ENCODE measurements at places on chromosomes 7 and 10.

- DNase-seq, result peak; percentile 51
Measured at GRCh38 chr7:108525327-108525984, 479 bp downstream of the PNPLA8 start.

- no peak for DNase-seq
Measured at GRCh38 chr7:105444342-105444987, 55.7 kb upstream of the SRPK2 start.

DNA sequence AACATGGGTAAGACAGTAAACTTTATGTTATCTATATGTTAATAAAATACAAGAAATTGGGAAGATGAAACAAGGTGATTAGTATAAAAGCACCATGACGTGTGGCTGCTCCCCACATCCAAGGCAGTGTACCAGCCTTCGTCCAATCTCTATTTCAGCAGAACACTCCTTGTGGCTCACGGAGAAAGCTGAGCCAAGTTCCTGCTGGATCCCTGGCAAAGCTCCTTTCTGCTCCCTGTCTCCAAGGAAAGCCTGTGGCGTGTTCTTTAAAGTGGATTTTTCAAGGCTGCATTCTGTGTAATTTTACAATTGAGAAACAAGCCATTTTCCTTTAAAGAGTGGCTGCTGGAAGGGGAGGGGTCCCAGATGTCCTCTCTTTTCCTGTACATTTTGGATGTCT is 467.3 kb downstream of the PTPRN2 start:
- DNase-seq, result no peak

- DNase-seq, result no peak
Measured at GRCh38 chr10:25683344-25683743, 250.7 kb upstream of the MYO3A start.

- DNase-seq, result no peak
Measured at GRCh38 chr7:130273933-130274255, 7.2 kb downstream of the CPA2 start.

- no peak for DNase-seq
Measured at GRCh38 chr7:155345490-155345889, 47.8 kb downstream of the INSIG1 start.

DNA sequence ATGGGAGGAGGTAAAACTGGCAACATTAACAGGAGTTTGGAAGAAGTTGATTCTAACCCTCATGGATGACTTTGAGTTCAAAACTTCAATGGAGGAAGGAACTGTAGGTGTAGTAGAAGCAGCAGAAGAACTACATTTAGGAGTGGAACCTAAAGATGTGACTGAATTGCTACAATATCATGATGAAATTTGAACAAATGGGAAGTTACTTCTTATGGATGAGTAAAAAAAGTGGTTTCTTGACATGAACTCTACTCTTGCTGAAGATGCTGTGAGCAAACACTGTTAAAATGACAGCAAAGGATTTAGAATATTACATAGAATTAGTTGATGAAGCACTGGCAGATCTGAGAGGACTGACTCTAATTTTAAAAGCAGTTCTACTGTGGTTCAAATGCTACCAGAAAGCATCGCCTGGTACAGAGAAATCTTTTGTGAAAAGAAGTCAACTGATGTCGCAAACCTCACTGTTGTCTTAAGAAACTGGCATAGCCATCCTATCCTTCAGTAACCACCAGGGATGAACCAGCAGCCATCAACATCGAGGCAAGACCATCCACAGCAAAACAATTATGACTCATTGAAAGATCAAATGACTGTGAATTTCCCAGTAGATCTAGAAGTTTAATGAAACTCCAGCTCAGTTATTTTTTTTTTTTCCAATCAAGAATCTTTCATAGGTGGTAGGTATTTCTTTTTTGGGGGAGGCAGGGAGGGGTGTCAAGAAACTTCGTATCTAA is 20.8 kb downstream of the BRAF start:
- no peak for DNase-seq

GRCh38 chr10:128912568-128913311 is 554.3 kb upstream of the MGMT start:
- no peak for DNase-seq

- no peak for DNase-seq
Measured at GRCh38 chr7:25698451-25699113, 453.4 kb upstream of the NFE2L3 start.

DNA sequence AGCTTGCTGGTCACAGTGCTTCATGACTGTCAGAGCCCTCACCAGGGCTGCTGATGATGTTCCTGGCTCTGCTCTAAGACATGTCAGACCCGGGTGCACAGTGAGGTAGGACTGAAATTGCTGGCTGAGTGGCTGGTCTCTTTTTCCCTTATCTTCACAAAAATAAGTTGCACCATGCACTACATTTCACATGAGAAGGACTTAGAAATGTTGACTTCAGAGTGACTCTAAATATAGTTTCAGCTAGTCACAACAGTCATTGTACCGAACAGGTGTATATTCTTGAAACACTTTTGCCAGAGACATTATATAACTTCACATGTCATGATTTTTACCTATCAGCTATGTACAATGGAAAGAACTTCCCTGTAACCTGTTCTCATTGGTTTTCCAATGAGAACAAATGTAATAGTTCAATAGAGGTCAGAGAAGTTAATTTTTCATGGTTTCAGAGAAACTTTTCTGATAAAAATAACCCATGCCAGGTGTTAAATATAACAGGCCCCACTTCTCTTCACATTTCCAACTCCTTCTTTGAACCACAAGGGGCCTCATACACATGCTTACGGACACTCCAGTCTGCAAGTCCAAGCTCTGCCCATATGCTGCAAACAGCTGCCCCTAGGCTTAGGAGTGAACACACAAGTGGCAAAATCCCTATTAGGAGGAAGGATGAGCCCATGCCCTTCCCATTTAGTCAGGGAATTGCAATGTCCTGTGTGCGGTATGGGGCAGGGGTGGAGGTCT is 115.6 kb downstream of the CDK6 start:
- DNase-seq, result no peak

DNA sequence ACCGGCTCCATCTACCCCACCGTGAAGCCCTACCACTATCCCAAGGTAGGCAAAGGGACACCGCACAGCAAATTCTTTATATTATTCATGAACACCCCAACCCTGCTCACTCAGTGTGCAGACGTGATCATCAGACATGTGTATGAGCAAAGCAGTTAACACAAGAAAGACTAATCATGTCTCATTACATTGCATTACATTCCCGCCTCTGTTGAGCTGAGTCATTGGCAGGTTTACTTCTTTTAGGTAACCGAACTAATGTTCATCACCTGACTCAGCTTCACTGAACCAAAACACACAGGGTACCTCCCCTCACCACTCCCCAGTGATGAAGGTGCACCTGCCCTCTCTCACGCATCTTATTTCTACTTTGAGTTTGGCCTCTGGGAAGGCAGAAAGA is 233.4 kb downstream of the PAXIP1 start:
- DNase-seq, result no peak

GRCh38 chr7:151053096-151053495 is 4.6 kb downstream of the CDK5 start:
- no peak for DNase-seq

Measured in stimulated activated CD8-positive, alpha-beta memory T cell treated with anti-CD3 and anti-CD28 coated beads, Interleukin-2, amount 100 ng/mL, for 48 hours (primary cell).